Right hindlimb (tissue), 1 donor: ENCODE measurements at places on chromosomes 4 and X.
A peak's percentile ranks its signal among the peaks of the same experiment; 100 is the strongest.

GRCh38 chr4:55170462-55170861 lies 45.1 kb upstream of the KDR start:
- DNase-seq, result no peak

DNA sequence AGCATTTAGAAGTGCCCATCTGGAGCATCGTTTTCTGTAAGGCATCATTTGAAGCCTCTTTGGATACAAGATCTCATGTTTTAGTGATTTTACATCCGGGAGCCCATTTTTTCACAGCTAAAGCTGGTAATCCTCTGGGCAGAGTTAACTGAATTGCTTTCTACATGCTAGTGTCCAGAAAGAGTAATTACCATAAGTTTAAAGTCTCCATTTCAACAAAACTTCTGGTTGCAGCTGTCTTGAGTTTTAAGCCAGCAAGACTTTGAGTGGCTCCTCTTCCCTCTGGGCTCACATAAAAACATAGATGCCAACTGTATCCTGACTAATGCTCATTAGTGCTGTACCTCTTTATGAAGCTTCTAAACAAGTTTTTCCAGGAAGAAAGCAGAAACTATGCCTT lies 65.4 kb downstream of the GPRIN3 start:
- DNase-seq, result no peak

GRCh38 chr4:48275686-48276085 lies 6.0 kb upstream of the TEC start:
- no peak for DNase-seq

GRCh38 chr4:145679520-145679919 lies 426 bp upstream of the C4orf51 start:
- peak; percentile 20 for DNase-seq

- DNase-seq, result peak; percentile 72
Measured at GRCh38 chr4:153152501-153153338, 51.5 kb upstream of the TRIM2 start.

- no peak for DNase-seq
Measured at GRCh38 chrX:133818019-133818418, 167.4 kb downstream of the GPC3 start.

DNA sequence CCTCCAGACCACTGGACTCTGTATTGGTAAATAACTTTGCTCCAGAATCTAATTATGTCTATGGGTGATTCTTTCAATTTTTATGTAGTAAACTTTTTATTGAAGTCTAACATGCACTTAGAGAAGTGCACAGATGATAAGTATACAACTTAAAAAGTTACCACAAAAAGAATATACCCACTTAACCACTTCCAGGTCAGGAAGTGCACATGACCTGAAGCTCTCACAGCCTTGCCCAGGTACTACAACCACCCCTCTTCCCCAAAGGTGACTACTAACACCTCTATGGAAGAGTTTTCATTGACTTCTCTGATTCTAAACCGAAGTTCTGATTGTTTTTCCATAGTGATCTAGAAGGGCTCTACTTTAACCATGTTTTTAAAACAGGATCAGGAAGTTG lies 43.6 kb upstream of the SPRY1 start:
- DNase-seq, result no peak

- DNase-seq, result no peak
Measured at GRCh38 chr4:108519208-108519833, 101.1 kb upstream of the RPL34 start.

- DNase-seq, result no peak
Measured at GRCh38 chr4:24434241-24434640, 150.1 kb downstream of the DHX15 start.

DNA sequence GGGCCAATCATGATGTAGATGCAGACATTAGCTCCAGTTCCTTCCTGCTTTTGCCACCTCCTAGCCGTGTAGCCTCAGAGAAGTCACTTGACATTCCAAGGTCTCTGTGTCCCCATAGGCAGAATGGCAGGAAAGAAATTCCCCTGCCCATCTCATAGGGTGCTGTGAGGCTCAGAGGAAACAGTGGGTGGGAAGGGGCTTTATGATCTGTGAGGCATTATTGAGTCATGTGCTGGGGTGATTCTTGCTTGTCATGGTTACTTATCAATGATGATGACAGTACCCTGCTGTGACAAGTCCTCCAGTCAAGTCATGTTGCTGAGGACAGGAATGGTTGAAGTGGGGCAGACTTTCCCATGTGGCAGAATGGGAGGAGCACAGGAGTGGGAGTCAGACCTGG lies 63.7 kb downstream of the MSX1 start:
- no peak for DNase-seq

- DNase-seq, result peak; percentile 78
Measured at GRCh38 chr4:142404191-142404611, 441.9 kb downstream of the INPP4B start.

DNA sequence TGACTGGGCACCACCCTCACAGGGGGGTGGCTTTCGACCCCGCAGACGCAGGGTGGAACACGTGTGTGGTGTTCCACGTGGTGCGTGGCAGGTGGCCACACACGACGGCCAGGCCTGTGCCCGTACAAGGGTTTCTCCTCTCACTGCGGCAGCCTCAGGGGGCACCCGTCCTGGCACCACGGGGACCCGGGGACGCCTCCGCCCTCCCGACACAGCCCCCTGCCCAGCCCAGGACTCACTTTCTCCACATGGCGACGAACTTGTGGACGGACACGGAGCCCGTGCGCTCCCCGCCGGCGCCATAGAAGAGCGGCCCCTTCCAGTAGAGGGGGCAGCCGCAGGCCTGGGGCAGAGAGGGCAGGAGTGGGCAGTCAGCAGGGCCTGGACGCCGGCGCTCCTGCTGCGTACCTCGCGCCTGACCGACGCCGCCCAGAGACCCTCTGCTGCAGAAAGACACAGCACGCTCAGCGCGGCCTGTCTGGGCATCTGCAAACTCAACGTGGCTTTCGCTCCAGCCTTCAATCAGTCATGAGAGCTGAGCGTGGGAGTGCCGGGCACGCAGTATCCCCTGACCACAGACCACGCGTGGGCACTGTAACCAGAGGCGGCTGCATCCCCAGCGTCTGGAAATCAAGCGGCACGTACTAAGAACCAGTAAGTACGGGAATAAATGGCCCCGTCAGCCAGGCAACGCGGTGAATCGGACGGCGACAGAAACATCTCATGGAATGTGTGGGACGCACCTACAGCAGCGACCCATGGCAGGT lies 28.9 kb upstream of the GTPBP6 start:
- no peak for DNase-seq

DNA sequence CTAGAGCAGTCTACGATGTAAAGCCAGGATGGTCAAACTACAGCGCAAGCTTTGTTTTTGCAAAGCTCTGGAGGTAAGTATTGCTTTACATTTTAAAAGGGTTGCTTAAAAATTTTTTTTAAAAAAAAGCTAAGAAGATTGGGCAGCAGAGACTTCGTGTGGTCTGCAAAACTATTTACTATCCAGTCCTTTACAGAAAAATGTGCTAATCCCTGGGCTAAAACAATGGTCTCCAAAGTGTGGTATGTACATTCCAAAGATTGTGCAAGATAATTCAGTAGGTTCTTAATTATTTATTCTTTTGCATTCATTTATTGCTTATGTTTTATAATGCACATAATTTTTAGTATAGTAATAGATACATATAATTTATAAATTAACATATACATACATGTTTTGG lies 113.2 kb downstream of the MFAP3L start:
- no peak for DNase-seq

GRCh38 chrX:141176586-141177451 lies at the start of gene LDOC1:
Gene LDOC1 (minus strand): TSS chrX:141177129. CDS start chrX:141177021, 108 bp downstream.
- peak; percentile 91 for DNase-seq

DNA sequence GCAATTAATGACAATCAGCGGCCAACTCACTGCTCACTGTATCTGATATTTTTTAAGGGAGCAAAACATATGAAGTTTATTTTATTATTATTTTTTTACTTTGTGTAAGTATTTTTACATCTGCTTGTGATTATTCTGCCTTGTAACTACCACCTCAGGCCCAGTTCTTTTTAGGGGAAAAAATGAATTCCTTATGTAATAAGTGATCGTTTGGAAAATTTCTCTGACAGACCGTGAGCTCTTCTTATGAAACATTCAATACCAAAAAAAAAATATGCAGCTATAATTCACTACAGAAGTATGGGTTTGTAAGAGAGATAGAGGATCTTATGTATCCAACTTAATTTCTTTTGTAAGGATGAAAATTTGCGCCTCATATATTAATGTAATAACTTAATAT lies 33.5 kb upstream of the STOX2 start:
- DNase-seq, result no peak

DNA sequence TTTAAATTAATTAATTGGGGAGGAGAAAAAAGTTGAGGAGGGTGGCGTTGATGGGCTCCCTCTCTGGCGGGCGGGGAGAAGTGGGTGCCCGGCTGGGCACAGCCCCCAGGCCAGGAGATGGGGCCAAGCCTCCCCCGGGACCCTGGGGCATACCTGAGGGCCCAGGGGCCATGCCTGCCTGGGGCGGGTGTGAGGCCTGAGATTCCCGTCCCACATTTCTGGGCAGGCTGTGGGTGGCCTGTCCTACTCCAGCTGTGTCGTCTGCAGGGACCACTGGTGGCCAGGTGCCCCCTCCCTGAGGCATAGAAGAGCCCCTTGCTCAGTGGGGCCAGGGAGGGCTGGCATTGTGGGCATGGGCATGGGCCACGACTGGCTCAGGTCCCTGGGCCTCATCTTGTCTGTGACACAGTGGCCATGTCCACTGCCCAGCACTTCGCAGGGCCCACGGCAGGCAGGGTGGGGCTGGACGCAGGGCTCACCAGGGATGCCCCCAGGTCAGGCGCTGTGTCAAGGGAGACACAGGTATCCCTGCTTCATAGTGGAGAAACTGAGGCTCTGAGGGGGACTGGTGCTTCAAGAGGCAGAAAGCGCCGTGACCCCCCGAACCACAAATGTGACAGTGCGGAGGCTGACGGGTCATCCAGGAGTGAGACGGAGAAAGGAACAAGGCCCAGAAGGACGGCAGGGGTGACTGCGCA lies 60.1 kb downstream of the FAM53A start:
- DNase-seq, result no peak

DNA sequence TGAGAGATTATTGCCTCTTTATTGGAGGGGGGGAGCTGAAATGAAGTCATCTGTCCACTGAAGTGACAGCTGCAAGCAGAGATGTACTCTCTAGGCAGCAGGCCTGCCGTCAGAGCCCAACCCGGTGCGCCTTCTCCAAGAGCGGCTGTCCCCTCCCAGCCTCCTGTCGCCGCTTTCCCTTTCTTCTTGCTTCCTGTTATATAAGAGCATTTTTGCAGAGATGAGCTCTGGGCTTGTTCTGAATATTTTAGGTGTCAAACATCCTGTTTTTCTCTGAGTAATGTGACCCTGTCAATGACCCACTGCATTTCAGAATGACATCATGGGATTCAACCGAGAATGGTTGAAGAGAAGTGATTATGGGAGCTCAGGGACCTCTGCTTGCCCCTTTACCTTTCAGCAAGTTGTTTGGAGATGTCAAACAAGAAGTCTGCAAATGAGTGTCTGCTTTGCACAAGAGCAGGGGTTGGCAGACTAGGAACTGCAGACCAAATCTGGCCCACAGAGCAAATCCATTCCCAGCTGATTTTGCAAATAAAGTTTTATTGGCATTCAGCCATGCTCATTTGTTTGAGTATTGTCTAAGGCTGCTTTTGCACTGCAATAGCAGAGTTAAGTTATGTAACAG lies 79.9 kb downstream of the SLC9A6 start:
- peak; percentile 82 for DNase-seq

DNA sequence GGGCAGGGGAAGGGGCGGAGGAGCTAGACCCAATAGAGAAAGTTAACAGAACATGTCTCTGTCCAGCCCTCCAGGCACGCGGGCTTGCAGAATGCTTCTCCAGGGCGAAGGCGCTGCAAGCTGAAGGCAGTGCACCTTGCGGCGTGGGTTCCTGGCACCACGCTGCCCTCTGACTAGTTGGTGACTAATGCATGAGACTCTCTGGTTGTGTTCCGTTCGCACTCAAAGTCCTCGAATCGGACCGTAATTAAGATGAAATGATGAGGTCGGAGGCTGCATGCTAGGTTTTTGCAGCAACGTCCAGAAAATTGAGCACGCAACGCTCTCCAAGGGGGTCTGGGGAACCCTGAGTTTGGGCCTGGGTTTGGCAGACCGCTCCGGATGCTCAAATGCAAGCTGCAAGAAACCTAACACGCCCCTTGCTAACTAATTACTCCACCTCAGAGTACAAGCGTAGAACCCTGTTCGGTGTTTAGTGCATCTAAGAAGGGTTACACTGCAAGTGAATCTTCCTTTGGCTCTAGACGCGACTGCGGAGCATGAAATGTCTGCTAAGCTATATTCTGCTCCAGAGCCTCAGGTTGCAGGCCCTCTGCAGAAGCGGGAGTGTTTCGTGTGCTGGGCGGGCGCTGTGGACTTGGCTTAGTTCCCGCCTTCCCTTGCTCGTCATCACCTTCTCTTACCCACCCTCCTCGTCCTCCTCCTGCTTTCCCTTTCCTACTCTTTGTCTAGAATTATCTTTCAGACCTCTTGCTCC lies 57.1 kb upstream of the NKAP start:
- no peak for DNase-seq

- no peak for DNase-seq
Measured at GRCh38 chrX:153397256-153397960, 3.7 kb downstream of the PNMA6E start.

DNA sequence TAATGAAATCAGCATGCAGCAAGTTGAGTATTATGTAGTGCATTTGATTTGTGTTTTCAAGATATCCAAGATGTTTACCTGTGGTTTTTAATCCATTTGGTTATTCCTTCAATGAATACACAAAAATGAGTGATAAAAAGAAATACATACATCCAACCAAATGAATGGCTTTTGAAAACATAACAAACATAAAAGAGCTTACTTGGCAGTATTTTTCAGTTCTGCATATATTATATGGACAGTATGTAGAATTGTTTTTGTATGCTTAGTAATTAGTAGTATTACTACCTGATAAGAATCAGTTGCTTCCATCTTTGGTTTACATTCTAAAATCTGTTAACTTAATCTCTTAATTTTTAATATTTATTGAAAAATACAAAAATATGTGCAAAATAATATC lies 908.9 kb upstream of the AGA start:
- DNase-seq, result no peak

GRCh38 chrX:47313056-47313455 lies 57.3 kb upstream of the ZNF157 start:
- DNase-seq, result no peak

DNA sequence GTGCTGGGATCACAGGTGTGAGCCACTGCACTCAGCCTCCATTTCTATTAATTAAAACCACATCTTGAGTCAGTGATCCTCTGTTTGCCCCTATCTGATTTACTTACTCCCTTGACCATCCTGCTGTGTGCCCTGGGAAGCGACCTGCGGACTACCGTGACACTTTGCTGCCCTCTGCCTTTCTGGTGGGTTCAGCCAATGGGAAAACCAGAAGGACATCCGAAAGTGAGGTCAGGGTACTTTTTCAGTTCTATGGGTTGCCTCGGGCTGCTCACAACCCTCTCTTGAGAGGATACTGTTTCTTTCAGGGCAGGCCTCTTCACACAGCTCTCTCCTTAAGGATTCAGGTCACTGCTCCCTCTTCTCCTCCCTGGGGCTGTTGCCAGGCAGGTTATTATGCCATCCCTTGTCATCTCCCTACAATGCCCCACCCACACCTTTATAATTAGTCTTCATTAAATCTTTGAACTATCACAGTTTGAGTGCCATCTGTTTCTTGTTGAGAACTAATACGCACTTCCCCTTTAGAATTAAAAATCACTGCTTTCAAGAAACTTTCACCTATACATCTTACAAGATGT lies 21.4 kb downstream of the PLAC8 start:
- no peak for DNase-seq
